Suppressor macrophage (primary cell): ENCODE measurements at places on chromosomes 16 and 17.

DNA sequence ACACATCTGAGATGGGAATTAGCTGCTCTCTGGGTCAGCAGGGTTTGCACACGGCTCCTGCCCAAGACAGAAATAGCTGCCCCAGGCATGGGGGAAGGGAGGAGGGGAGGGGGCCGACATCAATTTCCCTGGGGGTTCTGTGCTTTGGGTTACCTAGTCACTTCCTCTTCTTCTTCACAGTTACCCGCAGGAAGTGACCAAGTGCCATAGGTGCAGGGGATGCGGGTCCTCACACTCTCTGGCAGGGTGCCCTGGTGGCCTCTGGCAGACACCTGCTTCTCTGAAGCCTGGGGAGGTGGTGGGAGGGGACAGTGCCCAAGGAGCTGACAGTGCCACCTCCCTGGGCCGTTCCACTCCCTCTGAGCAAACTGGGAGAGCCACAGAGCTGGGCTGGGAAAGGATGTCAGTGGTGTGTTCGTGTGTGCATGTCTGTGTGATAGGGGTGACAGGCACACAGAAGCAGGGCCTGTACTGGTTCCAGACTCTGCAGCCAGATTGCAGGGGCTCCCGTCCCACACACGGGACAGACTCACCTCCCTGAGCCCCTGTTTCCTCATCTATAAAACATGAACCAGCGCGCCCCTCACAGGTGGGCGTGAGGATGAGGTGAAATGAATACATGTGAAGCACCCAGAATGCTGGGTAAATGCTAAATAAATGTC, 18.2 kb downstream of the SCN4A start:
- no peak for DNase-seq

DNA sequence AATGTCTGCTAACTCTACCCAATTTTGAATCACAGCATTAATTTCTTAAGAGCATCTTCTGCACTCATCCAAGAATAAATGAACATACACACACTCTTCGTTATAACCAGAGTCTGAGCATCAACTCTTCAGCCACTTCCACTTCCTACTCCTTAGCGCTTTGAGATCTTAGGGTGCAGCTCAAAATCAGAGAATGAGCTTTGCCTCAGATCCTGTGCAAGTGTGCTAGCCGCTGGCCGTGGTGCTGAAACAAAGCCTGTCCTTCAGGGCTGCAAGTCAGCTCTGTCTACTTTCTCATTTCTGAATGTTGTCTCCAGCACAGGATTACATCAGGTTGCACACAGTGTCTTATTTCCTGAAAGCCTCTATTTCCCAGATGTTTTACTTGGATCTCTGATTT, 165.4 kb downstream of the AIPL1 start:
- DNase-seq: peak; percentile 30

- DNase-seq: no peak
Observed at GRCh38 chr17:66981983-66982508, 17.5 kb downstream of the CACNG4 start.

- DNase-seq: no peak
Observed at GRCh38 chr16:11484691-11485258, 101.9 kb downstream of the LITAF start.

DNA sequence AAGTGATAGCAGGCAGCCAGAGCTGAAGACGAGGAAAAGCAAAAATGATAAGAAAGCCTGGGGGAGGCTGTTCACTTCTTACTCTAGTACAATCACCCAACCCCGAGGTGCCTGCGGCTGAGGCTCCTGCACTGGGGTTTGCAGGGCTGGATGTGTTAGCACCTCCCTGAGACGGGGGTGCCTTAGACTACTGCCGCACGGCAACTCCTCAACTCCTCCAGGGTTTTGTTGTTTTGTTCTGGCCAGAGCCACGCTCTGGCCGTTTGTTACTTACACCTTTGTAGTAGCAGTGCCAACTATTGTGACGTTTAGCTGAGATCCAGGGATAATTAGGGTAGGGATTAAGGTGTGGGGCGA, 51.5 kb downstream of the LDHD start:
- peak; percentile 34 for DNase-seq

DNA sequence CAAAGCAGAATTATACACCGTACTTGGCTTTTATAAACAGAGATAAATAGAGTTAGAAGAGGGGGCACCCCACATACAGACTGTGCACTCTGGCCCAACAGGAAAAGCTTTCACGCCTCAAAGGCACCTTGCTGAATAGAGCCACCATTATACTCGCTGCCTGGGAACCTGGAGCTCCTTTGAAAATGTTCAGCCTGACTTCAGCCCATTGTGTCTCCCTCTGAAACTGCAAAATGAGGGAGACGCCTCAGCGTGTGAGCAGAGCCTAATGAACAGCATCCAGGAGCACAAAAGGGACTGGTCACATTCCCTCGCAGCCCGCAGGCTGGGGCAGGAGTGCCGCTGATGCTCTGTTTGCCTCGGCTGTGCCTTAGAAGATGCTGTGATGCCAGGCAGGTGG, 46.3 kb downstream of the ABCC12 start:
- no peak for DNase-seq

- peak; percentile 63 for DNase-seq
Observed at GRCh38 chr17:7014995-7015958, 2.9 kb downstream of the RNASEK start.

- DNase-seq: no peak
Observed at GRCh38 chr16:80938004-80938878, 68.4 kb downstream of the CMC2 start.

DNA sequence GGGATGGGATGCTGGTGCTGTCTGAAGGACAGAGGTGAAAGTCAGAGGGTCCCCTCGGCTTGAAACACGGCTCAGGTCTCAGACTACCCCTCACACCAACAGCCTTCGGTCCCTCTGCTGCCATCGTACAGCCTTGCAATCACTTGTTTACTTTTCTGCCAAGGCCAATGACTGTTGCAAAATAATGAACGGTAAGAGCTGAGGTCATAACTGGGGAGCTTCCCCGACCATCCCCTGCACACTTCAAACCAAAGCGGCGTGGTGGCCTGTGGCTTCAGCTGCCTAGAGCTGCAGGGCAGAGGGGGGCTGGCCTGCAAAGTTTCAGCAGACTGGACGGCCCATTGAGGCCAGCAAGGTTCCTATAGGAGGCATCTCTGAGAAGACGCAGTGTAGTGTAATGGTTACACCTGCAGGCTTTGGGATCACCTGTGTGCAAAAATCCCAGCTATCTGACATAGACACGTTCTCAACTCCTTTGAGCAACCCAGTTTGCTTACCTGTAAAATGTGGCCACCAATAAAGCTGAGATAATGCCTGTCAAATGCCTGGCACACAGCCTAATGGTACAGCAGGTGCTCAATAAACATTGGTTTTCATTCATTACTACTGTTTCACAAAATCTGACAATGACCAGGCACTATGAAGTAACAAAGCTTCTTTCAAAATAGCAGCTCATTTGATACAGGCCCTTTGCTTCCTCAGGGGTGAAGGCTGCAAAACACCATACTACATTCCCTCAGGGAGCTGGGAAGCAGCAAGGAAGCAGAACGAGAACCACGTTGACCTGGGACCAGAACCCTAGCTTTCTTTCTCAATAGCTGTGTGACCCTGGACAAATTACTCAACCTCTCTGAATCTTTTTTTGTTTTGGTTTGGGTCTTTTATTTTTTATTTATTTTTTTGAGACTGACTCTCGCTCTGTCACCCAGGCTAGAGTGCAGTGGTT, 5.0 kb downstream of the PAM16 start:
- peak; percentile 44 for DNase-seq

DNA sequence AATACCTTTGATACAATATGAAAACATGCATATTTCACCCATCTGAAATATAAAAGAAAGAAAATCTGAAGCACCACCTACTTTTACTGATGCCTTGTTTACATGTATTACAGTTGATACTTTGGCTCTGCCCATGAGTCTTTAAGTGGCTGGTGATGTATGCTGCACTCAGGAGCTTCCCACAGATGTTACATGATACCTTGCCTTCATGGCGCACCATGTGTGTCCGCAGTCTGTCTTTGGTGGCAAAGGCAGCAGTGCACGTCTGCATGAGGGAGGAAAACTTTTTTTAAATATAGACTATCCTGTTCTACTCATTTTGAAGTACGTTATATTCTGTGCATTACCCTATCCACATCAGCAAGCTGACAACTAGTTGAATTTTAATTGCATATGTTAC, 7.5 kb downstream of the VEZF1 start:
- DNase-seq: no peak

DNA sequence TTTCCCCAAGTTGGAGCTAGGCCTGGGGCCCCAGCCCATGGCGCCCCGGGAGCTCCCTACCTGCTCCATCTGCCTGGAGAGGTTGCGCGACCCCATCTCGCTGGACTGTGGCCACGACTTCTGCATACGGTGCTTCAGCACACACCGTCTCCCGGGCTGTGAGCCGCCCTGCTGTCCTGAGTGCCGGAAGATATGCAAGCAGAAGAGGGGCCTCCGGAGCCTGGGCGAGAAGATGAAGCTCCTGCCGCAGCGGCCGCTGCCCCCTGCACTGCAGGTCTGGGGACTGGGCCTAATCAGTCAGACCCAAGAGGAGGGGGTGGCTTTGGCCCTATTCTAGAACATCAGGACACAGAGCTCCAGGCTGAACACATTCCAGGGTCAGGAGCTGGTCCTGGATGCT, 1.5 kb downstream of the RNF112 start:
- no peak for DNase-seq

DNA sequence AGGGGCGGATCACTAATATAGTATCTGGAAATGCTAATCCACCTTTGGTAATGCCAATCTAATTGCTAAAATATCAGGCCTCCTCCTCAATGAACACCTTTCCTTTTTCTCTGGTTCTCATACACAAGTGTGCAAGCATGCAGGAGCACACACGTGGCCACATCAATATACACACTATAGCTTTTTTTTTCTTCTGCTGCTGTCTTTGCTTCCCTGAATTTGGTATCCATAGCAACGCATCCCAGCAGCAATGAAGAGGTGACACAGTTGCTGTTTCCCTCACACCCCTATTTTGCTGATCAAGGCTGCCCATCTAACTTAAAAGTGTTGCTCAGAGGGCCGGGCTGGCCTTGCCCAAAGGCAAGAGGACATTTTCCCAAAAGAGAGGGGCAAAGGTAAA, 15.4 kb downstream of the NOG start:
- DNase-seq: no peak

GRCh38 chr17:32141258-32141657, 1.0 kb upstream of the RHOT1 start:
- DNase-seq: peak; percentile 93

DNA sequence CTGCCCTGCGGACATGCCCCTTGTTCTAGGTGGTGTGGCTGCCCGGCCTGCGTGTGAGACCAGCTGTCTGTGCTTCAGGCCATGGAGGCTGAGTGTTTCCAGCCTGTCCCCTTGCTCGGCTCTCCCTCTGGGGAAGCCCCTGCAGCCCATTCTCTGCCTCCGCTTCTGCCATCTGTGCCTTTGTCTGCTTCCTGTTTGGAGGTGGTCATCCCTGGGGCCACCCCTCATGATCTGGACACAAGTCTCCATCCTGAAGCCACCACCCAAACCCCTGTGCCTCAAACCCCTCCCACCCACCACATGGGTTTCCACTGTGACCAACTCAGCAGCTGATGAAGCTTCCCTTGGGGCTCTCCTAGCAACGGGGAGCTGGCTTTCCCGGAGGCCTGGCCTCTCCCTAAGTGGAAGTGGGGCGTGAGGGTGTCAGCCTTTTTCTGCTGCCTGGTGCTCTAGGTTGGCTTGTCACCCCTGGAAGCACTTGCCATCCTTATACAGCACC, 184.9 kb downstream of the SEC14L1 start:
- peak; percentile 84 for DNase-seq

DNA sequence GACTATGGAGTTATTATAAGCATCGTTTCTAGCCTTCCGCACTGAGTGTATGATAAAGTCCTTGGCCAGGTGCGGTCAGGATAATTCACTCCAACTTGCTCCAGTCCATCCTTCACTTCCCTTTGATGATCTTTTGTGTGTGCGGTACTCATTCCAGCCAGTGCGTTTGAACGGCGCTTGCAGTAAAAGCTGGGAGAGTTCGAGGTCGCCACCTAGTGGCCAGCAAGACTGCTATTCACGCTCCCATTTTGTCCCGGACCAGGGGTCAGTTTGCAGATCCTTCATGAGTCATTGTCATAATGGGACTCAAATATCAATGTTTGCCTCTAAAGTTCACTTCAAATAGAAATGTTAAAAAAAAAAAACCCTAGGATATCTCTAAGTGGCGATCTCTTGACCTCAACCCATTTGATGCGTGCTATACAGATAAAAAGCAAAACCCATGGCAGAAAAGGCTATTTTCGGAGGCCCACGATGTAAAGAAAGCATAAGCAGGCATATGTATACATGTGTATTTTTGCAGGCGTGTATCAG, 417.1 kb downstream of the TMEM114 start:
- peak; percentile 87 for DNase-seq

DNA sequence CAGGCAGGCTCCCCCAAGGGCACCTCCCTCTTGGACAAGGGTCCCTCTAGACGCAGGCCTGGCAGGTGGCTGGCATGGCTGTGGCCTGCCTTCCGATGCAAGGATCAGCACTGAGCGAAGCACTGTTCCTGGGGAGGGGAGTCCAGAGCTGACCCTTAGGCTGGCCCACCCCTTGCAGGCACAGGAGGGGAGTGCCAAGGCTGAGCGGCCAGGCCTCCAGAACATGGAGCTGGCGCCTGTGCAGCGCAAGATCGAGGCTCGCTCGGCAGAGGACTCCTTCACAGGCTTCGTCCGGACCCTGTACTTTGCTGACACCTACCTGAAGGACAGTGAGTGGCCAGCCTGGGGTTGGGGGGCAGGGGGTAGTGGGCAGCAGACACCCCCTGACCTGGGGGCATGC, 16.8 kb upstream of the MYO15B start:
- no peak for DNase-seq

GRCh38 chr16:74700438-74701225, at the start of gene MLKL:
Gene MLKL (minus strand): TSS chr16:74700862. CDS start chr16:74695757, 5,105 bp downstream.
- peak; percentile 91 for DNase-seq

- peak; percentile 70 for DNase-seq
Observed at GRCh38 chr17:7130621-7131422, 16.2 kb upstream of the ASGR2 start.

DNA sequence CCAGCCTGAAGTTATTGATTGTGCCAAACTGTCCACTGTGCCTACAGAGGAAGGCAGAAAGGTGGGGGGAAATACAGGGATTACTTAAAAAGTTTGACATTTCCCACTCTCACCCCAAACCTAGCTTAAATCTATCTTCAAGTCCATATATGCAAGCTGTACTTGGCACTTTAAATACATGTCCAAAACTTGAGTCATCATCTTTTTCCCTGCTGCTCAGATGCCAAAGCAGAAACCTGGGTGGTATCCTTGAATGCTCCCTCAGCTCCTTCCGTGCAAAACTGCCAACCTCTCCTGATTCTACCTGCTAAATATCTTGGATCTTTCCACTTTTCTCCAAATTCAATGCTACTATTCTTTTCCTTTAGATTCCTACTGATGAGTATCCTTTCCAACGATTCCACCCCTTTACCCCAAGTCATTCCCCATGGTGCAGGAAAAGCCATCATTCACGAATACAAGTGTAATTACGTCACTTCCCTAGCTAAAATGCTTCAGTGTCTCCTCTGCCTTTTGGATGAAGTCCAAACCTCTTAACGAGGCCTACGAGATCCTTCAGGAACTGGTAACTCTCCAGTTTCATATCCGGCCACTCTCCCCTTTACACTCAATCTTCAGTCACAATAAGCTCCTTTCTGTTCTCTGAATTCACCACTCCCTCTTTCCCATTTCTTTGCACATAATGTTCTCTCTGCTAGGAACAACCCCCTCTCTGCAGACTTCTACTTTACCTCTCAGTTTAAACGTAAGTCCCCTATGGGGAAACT, 9.3 kb downstream of the BECN1 start:
- no peak for DNase-seq

GRCh38 chr16:21263640-21264570, 14.2 kb downstream of the CRYM start:
- no peak for DNase-seq
